Chondrocyte (in vitro differentiated cells): ENCODE measurements at places on chromosomes 4 and X.

DNA sequence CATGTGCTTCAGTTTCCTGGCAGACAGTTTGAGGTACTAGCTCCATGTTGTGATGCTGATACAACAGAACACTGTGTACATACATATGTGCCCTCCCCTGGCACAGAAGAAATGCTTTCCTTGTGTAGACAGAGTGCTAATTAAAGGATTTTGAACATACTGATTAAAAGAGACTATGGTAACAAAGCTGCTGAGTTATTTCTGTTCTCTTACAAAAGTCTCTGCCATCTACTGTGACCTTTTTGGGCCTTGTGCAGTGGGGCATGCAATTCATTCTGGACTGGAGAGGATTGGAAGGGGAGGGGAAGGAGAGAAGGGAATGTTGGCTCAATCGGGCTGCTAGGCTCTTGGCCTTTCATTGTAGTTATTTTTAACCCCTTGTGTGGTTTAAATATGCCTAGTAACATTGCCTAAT lies 6.0 kb downstream of the PDLIM5 start:
- no peak for DNase-seq

- DNase-seq: no peak
Observed at GRCh38 chr4:138348055-138348454, 105.9 kb upstream of the SLC7A11 start.

DNA sequence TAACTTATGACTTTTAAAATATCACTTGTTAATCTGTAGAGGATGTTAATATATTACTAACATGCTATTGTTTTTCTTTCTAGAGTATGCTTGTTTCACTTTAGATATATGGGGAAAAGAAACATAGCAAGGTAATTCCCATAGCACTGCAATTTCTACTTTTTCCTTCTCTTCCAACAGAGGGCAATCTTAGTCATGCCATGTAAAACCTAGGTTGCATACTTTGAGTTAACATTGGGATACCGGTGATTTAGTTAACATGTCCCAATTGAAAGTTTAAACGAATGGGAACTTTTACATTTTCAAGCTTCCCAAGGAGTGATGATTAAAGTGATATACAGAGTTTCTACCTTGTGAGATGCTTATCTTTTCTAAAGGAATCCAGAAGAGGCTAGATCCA lies 89.4 kb upstream of the IL13RA1 start:
- no peak for DNase-seq

- no peak for DNase-seq
Observed at GRCh38 chrX:100647095-100647494, 3.1 kb downstream of the SRPX2 start.

- no peak for DNase-seq
Observed at GRCh38 chr4:87105101-87105845, 115.1 kb downstream of the KLHL8 start.

GRCh38 chr4:103719830-103720207 lies at the start of gene TACR3:
TACR3 (minus strand) TSS chr4:103719985; CDS start chr4:103719675, 310 bp downstream.
- no peak for DNase-seq

DNA sequence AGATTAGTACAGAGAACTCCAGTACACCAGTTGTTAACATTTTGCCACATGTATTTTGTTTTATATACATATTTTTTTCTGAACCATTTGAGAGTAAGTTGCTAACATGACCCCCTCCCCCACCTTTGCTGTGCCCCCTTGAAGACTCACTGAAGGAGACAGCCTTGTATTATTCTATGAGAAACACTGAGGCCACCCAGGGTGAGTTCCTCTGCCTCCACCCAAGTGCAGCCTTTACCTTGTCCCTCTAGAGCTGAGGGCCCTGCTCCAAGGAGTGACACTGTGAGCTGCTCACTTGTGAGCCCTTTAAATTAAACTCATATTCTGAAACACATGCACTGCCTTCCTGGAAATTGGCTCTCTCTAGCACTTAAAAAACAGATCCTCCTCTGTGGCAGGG lies 21.1 kb downstream of the KIT start:
- DNase-seq: no peak

DNA sequence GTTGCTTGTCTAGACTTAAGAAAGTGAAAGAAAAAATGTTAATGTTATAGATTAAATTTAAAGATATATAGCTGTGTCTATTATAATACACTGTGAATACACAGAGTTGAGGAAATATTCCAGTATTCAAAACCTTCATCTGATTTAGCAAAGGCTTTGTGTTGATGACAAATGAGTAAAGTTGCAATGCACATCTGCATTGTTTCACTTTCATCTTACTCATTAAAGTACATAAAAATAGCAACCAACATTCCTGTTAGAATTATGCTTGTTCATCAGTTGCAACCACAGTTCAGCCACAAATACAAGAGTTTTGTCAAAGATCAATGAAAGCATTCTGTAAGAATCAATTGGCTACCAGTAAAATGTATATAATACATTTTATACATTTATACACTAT lies 346.4 kb upstream of the SLC7A11 start:
- no peak for DNase-seq

DNA sequence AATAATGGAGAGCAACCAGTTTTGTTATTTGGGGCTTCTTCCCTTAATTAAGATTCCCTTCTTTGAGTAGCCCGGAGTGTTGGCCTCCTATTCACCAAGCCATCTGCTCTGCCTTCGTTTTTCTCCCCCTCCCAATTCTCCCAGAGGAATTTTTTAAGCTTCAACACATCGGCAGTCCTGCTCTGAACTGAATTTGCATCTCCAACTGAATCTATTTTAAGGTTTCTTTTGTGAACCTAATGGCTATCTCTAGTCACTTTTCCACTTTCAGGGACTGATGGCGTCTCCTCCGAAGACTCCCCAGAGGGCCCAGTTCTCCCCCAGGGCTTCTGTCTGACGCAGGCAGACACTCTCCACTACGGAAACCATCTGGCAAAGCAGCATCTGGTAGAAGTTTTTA lies 280.2 kb downstream of the ADGRA3 start:
- DNase-seq: no peak

- no peak for DNase-seq
Observed at GRCh38 chr4:87033902-87034301, 99.1 kb downstream of the AFF1 start.
